ENCODE measurements at places on chromosomes 12 and 14.

DNA sequence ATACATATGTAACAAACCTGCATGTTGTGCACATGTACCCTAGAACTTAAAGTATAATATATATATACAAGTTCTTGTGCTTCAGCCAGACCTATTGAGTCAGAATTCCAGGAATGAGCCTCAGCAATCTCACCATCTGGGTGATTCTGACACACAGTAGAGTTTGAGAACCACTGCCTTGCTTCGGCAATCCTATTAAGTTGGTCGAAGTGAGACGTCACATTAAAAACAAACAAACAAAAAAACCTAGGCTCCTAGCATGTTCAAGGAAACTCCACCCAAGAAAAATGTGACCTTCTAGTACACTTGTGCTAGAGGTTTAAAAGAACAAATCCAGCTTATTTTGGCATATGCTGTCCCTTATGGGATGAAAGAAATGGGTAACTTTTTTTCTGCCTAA lies 115.8 kb downstream of the SINHCAF start:
- DNase-seq: no peak

DNA sequence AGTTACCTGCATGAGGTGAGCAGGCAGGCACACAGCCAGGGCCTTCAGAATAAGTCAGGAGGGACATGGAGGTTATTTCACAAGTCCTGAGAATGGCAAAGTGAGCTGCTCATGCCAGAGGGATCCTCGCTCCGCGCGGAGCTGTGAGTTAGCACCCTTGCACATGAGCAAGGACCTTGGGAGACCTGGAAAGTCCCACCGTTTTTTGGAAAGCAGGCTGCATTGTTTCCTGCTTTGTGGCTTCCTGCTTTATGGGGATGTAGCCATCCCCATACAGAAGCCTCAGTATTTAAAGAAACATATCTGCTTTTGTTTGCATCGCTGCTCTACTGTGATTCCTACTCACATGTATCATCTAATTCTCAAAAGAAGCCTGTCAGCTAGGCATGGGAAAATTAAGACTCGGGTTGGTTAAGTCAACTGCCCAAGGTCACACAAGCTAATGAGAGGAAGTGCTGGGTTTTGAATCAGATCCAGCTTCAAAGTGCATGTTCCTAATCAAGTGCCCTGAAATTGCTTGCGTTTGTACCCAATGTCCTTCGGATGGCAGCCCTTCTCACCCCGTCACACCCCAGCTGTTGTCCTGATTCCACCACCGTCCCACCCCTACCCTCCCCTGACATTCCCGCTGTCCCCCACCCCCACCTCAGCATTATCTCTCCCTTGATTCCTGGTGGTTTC lies 106.2 kb downstream of the CRACR2A start:
- DNase-seq: no peak

GRCh38 chr14:104503691-104504090 lies 75.9 kb upstream of the C14orf180 start:
- no peak for DNase-seq

GRCh38 chr12:94169495-94169894 lies 21.1 kb downstream of the PLXNC1 start:
- no peak for DNase-seq

DNA sequence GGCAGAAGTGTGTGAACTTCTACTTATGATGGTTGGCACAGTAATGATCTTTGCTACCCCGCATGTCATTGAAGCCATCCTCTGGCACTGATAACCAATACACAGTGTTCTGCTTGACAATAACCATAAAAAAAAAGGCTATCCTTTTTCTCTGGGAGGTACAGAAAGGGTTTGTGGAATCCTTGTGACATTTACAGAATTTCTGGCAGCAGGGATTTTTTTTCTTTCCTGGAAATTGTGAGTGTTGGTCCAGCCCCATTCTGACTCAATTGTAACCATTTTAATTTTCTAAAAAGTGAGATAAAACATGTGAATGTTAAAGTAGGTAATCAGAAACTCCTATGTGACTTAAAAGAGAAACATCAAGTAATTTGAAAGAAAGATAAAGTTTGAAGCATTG lies 943.8 kb downstream of the TMTC2 start:
- DNase-seq: no peak

- no peak for DNase-seq
These were observed 65.9 kb upstream of the WSCD2 start for GRCh38 chr12:108063192-108063591.

Data from midbrain (tissue), 1 donor.